Vagina (tissue), 2 donors: ENCODE measurements at places on chromosomes 11 and 22. TPM values are rescaled to one million over a fixed set of nuclear protein-coding genes. Genes with fewer than 3 reads are reported as not detected.

Gene ABCC8
- 13.0 TPM for total RNA-seq

- H3K36me3 ChIP-seq, result no peaks in the 10 kb centered on the region
- no peak overlapping the region for H3K27ac ChIP-seq
- H3K27me3 ChIP-seq, result no peaks in the 10 kb centered on the region
- H3K4me3 ChIP-seq, result no peak overlapping the region
- no peak for DNase-seq
These were observed 1117.9 kb upstream of the CNTN5 start for GRCh38 chr11:97902828-97903227.

DNA sequence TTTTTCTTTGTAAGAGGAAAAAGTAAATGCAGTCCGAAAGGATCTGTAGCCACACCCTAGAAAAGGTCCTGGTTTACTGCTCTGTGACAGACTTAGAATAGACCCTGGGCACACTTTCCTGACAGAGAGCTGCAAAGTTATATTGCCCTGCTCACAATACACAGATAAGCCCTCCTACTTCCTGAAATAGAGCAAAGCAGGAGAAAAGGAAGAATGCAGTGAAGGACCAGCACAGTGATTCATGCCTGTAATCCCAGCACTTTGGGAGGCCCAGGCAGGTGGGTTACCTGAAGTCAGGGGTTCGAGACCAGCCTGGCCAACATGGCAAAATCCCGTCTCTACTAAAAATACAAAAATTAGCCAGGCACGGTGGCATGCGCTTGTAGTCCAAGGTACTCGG, 2.2 kb downstream of the CYB561A3 start:
- DNase-seq, result no peak
- H3K36me3 ChIP-seq, result peaks cover 6% of the 10 kb centered on the region
- H3K27me3 ChIP-seq, result no peaks in the 10 kb centered on the region
- no peak overlapping the region for H3K27ac ChIP-seq

DNA sequence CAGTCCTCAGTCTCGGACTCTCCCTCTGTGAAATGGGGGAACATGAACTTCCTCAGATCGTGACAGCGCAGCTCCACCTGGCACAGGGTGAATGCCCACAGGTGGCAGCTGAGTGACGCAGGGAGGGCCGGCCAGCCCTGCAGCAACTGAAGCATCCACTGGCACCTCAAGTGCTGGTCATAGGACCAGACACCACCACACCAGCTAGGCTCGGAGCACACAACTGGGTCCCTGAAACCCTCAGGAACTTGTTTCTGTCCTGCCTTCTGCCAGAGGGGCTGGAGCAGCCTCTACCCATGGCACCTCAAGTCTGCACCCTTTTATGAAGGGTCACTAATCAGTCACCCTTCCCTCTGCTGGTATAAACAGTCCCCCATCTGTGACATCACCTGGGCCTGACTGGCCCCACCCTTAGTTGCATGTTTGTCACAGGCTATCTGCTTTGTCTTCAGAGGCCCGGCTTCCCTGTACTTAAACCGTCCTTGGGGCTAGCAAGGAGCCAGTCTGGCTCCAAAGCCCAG, 7.4 kb upstream of the CDC42BPG start:
- peak overlapping the region; percentile 21 for H3K27ac ChIP-seq
- H3K27me3 ChIP-seq, result no peaks in the 10 kb centered on the region
- H3K36me3 ChIP-seq, result no peaks in the 10 kb centered on the region
- no peak for DNase-seq
- peaks cover 74% of the 10 kb centered on the region for H3K4me1 ChIP-seq
- H3K4me3 ChIP-seq, result no peak overlapping the region

DNA sequence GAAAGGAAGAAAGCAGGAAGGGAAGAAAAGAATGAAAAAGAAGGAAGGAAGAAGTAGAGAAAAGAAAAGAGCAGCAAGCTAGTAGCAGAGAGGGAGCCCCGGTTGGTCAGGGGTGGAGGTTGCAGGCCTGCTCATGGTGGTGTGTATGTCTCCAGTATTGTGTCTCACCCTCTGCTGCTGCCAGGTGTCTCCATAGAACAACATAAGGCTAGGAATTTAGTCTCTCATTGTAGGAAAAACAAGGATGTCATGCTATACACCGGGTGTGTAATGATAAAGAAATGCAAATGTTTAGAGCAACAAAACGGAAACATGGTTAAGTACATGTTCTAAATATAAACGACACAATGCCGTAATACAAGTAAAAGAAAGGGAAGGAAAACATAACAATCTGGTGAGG, 342.5 kb downstream of the NTM start:
- no peaks in the 10 kb centered on the region for H3K27me3 ChIP-seq
- DNase-seq, result no peak
- H3K36me3 ChIP-seq, result no peaks in the 10 kb centered on the region
